Lung (tissue), 17 donors: ENCODE measurements at places on chromosomes 5 and 9. TPM values are rescaled to one million over a fixed set of nuclear protein-coding genes. Genes with fewer than 3 reads are reported as not detected.

Gene FAM81B
- total RNA-seq: 13.7 TPM

DNA sequence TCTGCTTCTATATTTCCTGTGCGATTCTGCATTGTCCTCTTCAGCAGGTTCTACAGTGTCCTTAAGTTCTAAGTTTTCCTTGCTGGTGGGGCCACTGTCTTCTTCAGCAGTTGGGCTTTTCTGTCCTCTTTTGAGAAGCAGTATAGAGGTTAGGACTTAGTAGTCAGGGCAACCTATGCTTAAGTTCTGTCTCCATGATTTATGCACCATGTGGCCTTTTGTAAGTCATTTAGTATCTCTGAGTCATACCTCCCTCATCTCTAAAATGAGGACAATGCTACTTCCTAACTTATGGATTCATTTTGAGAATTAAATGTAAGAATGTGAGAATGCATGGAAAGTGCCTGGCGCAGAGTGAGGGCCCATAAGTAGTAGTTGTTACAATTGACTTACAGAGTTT lies 46.8 kb downstream of the GRIN3A start:
- no peaks in the 10 kb centered on the region for H3K36me3 ChIP-seq
- H3K4me3 ChIP-seq: no peak overlapping the region
- no peak overlapping the region for H3K27ac ChIP-seq

DNA sequence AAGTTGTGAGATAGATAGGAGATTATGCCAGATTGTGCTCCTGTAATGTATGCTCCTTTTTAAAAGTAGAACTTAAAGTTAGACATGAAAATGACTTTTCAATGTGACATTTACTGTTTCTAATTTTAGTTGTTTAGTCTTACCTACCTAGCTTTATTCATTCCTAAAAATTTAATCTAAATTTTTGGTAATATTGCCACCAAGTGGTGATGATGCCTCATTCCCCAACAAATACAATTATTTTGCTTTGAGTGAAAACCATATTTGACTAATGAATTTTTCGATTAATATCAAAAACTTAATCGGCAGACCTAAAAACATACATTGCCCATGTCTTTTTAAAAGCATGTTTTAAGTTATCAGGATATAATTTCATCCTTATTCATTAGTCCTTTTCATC lies 25.6 kb downstream of the PPWD1 start:
- H3K27me3 ChIP-seq: no peaks in the 10 kb centered on the region
- H3K36me3 ChIP-seq: peaks cover 29% of the 10 kb centered on the region
- no peak overlapping the region for H3K27ac ChIP-seq
- no peak overlapping the region for H3K4me3 ChIP-seq
- DNase-seq: no peak

Gene ADAMTS2
- total RNA-seq: 30.1 TPM

- no peak overlapping the region for H3K27ac ChIP-seq
- H3K4me1 ChIP-seq: peaks cover 63% of the 10 kb centered on the region
- no peak for DNase-seq
- peaks cover 3% of the 10 kb centered on the region for H3K36me3 ChIP-seq
- no peaks in the 10 kb centered on the region for H3K27me3 ChIP-seq
These were observed 29.7 kb downstream of the LARP1 start for GRCh38 chr5:154784856-154785255.

DNA sequence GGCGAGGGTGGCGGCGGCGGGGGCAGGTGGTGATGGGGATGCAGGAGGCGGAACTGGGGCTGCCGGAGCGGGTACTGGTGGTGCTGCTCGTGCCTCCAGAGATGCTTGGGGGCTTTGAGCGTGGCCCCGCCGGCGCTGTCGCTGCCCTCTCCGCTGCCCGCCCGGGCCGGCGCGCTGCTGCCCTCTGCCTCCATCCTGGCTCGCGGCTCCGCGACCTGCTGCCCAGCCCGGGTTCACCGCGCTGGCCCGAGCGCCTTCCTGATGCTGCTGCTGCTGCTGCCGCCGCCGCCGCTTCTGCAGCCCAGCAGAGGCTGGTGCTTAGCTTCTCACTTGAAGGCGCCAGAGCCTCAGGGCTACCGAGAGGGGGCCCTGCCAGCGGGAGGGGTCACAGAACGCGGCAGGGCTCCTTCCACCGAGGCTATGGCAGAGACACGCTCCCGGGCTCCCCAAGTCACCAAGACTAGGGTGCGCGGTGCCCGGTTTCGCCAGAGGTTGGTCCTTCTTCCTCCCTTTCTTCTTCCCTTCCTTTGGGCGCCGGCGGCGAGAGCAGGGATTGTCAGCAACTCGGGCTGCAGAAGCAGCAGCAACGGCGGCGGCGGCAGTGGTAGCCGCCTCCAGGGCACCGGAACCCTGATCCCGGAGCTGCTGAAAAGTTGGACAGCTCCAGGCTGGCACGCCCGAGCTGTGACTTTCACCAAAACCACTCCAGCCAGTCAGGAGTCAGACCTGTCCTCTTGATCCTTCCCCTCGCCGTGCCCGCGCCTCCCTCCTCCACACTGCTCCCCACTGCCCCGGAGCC lies at the start of gene PDE4D:
PDE4D (minus strand) TSS at position 298 of the 799 bp plus-strand sequence.
- H3K4me1 ChIP-seq: no peaks in the 10 kb centered on the region
- H3K36me3 ChIP-seq: no peaks in the 10 kb centered on the region
- H3K27me3 ChIP-seq: peaks cover 32% of the 10 kb centered on the region
- no peak within 1 kb of the TSS for H3K4me3 ChIP-seq
- H3K27ac ChIP-seq: no peak within 1 kb of the TSS
- DNase-seq: peak; percentile 87

- H3K4me3 ChIP-seq: no peak overlapping the region
- no peaks in the 10 kb centered on the region for H3K27me3 ChIP-seq
- no peaks in the 10 kb centered on the region for H3K36me3 ChIP-seq
- DNase-seq: no peak
- no peak overlapping the region for H3K27ac ChIP-seq
These were observed 53.6 kb upstream of the FST start for GRCh38 chr5:53426878-53427277.

DNA sequence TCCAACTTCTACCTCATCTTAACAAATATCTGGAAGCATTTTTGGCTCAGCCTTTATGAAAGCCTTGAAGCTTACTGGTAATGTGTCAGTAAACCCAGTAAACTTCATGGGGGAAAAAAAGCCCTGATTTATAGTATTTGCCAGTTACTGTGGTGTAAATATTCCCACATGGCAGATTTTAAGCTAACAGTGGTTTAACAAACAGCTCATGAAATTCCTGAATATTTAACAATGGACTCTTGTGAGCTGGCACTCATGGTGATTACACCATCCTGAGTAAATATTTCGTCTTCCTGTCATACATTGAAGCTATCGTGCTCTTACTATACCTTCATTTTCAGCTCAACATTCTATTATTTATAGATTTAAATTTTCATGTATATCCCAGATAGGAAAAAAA lies 57.0 kb upstream of the ACOT12 start:
- no peak overlapping the region for H3K27ac ChIP-seq
- no peaks in the 10 kb centered on the region for H3K4me1 ChIP-seq
- no peak overlapping the region for H3K4me3 ChIP-seq
- H3K27me3 ChIP-seq: no peaks in the 10 kb centered on the region
- peaks cover 2% of the 10 kb centered on the region for H3K36me3 ChIP-seq

Gene SMIM33
- total RNA-seq: not detected

DNA sequence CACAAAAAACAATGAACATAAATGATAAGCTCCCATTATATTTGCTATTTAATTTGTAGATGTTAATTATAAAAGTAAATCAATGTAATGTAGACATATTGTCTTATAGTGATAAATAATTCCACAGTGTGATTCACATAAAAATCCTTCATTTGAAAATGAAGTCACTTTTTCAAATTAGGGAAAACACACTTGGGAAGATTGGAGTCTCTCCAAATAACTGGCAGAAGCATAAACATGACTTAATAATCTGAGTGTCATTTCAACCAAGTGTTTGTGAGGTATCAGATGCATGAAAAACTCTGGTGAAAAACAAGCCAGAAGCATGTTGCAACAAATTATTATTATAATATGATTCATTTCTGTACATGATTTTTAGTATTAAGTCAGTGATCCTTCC lies 102.2 kb downstream of the CETN3 start:
- H3K4me1 ChIP-seq: no peaks in the 10 kb centered on the region
- no peak for DNase-seq
- H3K27me3 ChIP-seq: no peaks in the 10 kb centered on the region
- no peak overlapping the region for H3K4me3 ChIP-seq
- no peaks in the 10 kb centered on the region for H3K36me3 ChIP-seq

Gene DPH7
- total RNA-seq: 36.5 TPM

- no peak overlapping the region for H3K4me3 ChIP-seq
- no peaks in the 10 kb centered on the region for H3K4me1 ChIP-seq
These were observed 642.3 kb downstream of the DMRTA1 start for GRCh38 chr9:23088932-23089364.

GRCh38 chr9:114218264-114219120 lies 63.2 kb downstream of the COL27A1 start:
- peaks cover 14% of the 10 kb centered on the region for H3K36me3 ChIP-seq

GRCh38 chr9:127249877-127250276 lies 14.7 kb upstream of the GARNL3 start:
- no peak overlapping the region for H3K27ac ChIP-seq
- H3K4me3 ChIP-seq: no peak overlapping the region
- H3K27me3 ChIP-seq: no peaks in the 10 kb centered on the region
- peaks cover 4% of the 10 kb centered on the region for H3K4me1 ChIP-seq
- no peaks in the 10 kb centered on the region for H3K36me3 ChIP-seq

Gene PLAC8L1
- total RNA-seq: not detected

- no peaks in the 10 kb centered on the region for H3K36me3 ChIP-seq
- no peak for DNase-seq
- no peaks in the 10 kb centered on the region for H3K27me3 ChIP-seq
- no peak overlapping the region for H3K4me3 ChIP-seq
These were observed 371.5 kb upstream of the PRR16 start for GRCh38 chr5:120092649-120093048.

DNA sequence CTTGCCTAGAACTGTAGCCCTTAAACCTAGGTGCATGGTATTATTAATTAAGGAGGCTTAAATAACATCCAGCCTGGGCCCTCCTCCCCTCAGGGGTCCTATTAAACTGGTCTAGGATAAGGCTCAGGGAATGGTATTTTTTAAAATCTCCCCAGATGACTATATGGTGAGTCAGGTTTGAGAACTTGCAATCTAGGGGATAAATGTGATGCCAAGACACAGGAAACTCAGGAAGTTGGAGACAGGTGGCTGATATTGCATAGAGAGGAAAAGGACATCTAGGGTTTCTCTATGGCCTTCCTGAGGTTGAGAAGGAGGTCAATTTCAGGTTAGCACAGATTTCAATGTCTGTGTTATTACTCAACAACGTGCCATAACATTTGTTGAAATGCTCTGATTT lies 581.0 kb downstream of the TLE1 start:
- H3K4me3 ChIP-seq: no peak overlapping the region
- no peak for DNase-seq
- H3K4me1 ChIP-seq: no peaks in the 10 kb centered on the region
- H3K27ac ChIP-seq: no peak overlapping the region
- no peaks in the 10 kb centered on the region for H3K36me3 ChIP-seq

- no peak for DNase-seq
- H3K4me3 ChIP-seq: no peak overlapping the region
- H3K4me1 ChIP-seq: no peaks in the 10 kb centered on the region
- H3K36me3 ChIP-seq: no peaks in the 10 kb centered on the region
These were observed 129.4 kb downstream of the FBN2 start for GRCh38 chr5:128408622-128409021.

DNA sequence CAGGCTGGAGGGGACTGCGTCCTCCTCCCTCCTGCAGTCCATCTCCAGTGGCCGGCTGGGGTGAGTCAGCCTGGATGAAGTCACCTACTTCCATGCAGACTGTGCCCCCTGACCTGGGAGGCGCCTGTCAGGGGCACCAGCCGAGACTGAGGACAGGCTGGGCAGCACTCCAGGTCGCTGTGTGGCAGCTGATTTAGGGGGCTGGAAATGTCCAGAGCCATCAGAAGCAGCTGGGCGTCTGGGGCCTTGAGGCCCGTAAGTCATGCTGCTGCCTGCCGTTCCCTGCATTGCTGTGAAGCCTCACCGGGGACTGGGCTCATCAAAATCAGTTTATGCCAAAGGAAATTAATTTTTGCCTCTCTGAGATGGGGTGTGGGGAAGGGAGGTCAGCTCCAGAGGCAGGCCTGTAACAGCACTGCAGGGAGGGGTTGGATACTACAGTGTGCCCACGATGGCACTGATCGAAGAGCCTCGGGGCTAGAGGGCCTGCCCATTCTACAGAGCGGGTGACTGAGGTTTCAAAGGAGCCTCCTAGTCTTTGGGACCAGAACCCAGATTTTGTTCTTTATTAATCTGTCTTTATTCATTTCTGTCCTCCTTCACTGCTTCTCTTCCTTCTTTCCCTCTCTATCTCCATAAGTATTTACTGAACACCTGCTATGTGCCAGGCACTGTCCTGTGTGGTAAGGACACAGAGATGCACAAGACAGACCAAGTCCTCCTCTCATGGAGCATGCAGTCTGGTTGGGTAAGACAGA lies 70.4 kb upstream of the PSD2 start:
- H3K36me3 ChIP-seq: no peaks in the 10 kb centered on the region
- peaks cover 9% of the 10 kb centered on the region for H3K4me1 ChIP-seq
- no peak overlapping the region for H3K4me3 ChIP-seq

GRCh38 chr5:122333564-122333963 lies 21.5 kb downstream of the SNCAIP start:
- no peaks in the 10 kb centered on the region for H3K27me3 ChIP-seq
- H3K27ac ChIP-seq: no peak overlapping the region
- no peaks in the 10 kb centered on the region for H3K4me1 ChIP-seq
- no peaks in the 10 kb centered on the region for H3K36me3 ChIP-seq
- no peak overlapping the region for H3K4me3 ChIP-seq

DNA sequence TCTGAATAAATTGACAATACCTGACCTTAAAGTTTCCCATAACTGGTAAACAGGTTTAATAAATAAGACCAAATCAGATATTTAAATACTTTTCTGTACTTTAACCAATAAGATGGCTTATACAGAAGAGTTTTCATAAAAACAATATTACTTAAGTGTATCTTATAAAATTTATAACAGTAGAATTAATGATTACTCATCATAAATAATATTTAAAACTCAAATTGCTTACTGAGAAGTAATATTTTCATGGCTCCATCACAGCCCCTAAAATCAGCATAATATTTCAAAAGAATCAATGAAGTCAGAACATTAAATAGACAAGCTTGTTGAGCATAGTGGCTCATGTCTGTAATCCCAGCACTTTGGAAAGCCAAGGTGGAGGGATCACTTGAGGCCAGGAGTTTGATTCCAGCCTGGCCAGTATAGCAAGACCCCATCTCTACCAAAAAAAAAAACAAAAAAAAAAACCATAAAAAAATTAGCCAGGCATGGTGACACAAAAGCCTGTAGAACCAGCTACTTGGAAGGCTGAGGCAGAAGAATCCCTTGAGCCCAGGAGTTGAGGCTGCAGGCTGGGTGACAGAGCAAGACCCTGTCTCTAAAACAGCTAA lies 23.5 kb downstream of the HOMER1 start:
- H3K4me3 ChIP-seq: no peak overlapping the region
- H3K27ac ChIP-seq: peak overlapping the region; percentile 11
- no peak for DNase-seq
- no peaks in the 10 kb centered on the region for H3K27me3 ChIP-seq
- H3K36me3 ChIP-seq: no peaks in the 10 kb centered on the region

DNA sequence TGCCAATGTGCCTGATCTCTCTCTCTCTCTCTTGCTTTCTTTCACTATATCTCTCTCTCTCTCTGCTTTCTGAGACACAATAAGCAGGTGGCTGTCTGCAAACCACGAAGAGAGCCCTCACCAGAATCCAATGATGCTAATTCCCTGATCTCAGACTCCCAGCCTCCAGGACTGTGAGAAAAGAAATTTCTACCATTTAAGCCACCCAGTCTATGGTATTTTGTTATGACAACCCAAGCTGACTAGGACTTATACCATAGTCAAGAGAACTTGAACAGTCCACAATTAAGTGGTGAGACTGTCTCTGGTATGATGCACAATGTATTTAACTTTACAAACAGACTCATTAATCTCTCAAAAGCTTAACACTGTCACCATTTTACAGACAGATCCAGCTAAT lies 67.0 kb downstream of the NFIB start:
- peaks cover 21% of the 10 kb centered on the region for H3K4me1 ChIP-seq
- H3K36me3 ChIP-seq: no peaks in the 10 kb centered on the region
- H3K27ac ChIP-seq: no peak overlapping the region
